ENCODE measurements at places on chromosomes 3 and 15.

GRCh38 chr3:42651248-42652091 lies 2.0 kb upstream of the ZBTB47 start:
- no peak for DNase-seq

- peak; percentile 32 for DNase-seq
Measured at GRCh38 chr15:70636540-70637165, 126.7 kb downstream of the UACA start.

DNA sequence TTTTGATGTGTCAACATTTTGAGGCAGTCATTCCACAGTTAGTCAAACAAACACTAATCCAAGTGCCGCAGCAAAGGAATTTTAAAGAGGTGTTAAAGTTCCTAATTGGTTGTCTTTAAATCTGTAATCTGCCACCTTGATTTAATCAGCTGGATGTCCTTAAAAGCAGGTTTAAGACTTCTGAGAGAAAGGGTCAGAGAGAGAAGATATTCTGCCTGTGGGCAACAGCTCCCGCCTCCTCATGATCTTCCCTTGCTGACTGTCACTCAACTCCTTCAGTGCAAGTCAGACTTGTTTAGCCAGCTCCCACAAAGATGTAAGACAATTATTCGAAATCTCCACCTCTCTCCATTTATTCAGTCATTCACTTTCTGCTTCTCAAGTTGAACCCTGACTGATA lies 92.6 kb upstream of the MYRIP start:
- no peak for DNase-seq

DNA sequence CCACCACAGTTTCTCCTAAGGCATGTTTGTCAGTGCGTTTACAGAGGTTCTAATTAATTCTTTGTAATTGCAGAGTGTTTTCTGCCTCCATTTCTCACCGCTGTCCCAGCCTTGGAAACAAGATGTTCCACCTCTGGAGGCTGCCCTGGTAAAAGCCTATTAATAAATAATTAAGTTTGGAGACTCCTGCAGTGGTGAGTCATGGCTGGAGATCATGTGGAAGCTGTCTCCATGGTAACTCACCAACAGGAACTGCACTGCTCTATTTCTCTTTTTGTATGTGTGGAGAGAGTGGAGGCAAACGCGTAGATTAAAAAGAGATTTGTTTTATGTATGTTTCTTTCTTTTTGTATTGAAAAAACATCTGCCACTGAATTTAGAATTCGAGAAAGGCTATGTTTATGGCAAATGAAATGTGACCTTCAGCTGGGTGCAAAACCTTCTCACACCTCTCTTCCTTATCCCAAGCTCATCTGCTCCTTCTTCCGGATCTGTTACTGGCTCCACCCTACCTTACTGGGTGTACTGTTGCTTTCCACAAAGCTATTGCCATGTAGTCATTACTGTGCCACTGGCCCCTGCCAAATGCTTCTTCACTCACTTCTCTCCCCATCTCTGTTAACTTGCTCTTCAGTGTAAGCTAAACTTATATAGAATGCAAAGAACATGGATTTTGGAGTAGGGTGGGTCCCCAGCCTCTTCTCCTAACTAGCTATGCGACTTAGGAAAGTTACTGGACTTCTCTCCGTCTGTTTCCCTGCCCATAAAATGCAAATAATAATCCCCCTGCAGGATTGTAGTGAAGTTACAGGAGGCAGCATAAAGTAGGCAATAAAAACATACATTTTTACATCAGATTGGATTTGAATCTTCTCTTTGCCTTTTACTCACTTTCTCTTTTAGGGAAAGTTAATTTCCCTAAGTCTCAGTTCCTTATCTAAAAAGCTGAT lies 778.5 kb downstream of the NTRK3 start:
- no peak for DNase-seq

GRCh38 chr3:29281344-29282241 lies 722 bp downstream of the RBMS3 start:
- DNase-seq, result no peak

GRCh38 chr15:52234596-52235541 lies 43.7 kb upstream of the GNB5 start:
- DNase-seq, result no peak

DNA sequence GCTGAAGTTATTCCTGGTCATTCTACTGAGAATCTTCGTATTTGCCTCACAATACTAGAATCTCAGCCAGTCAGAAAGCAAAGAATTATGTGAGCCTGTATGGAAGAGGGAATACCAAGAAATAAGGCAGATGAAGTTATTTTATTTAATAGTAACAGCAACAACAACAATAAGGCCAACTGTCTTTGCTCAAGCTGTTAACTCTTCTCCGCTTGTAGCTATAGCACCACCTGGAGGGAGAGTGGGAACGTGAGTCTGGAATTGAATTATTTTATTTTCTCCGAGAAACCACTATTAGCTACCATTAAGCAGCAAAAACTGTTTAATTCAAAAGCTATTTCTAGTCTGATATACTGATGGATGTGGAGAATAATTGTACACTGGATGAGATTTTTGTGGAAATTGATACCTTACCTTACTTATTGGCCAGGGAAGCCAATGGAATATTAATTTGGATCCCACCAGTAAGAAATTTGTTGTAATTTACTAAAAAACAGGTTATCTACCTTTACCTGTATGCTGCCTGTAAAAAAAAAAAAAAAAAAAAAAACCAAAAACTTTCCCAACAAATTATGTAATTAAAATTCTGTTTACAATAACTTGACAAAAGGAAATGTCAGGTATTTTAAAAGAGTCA lies 50.1 kb downstream of the CALML4 start:
- peak; percentile 23 for DNase-seq

Data from HuH-7 (cell line).